ENCODE measurements at places on chromosomes 4 and X.

DNA sequence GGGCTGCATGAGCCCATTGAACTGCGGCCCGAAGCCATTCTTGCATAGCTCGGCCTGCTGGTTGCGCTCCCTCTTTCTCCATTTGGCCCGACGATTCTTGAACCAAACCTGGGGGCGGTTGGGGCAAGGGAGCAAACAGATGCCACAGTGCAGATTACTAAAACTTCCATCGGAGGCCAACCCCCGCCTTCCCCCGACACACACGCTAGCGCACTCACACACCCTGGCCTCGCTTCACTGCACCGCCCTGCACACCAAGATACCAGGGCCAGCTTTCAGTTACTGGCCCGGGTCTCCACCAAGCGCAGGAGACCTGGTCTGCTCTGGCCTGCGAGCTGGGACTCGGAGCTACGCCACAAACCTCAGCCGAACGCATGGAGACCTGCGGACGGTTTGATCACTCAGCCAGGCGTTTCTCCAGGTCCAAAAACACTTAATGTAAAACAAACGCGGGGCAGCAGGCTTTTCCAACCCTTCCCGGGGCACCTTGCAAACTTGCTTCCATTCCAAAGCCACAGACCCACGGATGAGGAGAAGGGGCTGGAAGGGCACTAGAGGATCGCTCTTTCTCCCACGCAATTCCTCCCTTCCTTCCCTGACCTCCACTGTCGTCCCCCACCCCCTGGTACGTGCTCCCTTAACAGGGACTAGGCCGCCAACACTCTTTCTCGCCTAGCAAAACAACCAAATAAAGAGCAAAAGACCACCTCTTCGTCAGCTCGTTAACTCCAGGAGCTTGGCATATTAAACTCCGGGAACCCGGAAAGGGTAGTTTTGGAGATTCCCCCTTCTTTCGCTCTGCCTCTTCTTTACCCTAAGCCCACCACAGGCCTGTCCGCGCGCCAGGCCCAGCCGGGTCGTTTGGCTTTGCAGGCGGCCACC, 4.1 kb downstream of the PITX2 start:
- DNase-seq, result no peak

GRCh38 chr4:7333024-7333780, 101.5 kb downstream of the PSAPL1 start:
- DNase-seq, result no peak

DNA sequence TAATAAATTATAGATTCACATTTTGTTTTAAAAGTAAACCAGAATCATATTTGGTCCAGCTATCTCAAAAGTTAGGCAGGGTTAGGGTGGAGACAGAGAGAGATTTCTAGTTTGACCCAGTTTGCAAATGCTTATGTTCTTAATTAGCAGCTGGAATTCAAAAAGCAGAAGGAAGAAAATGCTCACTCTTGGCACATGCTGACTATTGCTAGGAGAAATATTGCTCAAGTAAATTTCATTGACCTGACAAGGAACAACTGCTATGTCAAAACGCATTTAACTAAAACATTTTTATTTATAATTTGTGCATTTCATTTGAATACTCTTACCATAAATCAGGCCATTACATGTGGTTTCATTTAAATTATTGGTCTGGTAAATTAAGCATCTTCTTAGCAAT, 131.8 kb downstream of the GLRA3 start:
- no peak for DNase-seq

GRCh38 chrX:23773601-23774175, 9.3 kb upstream of the SAT1 start:
- no peak for DNase-seq

GRCh38 chr4:89301902-89302301, 5.7 kb downstream of the GPRIN3 start:
- no peak for DNase-seq

DNA sequence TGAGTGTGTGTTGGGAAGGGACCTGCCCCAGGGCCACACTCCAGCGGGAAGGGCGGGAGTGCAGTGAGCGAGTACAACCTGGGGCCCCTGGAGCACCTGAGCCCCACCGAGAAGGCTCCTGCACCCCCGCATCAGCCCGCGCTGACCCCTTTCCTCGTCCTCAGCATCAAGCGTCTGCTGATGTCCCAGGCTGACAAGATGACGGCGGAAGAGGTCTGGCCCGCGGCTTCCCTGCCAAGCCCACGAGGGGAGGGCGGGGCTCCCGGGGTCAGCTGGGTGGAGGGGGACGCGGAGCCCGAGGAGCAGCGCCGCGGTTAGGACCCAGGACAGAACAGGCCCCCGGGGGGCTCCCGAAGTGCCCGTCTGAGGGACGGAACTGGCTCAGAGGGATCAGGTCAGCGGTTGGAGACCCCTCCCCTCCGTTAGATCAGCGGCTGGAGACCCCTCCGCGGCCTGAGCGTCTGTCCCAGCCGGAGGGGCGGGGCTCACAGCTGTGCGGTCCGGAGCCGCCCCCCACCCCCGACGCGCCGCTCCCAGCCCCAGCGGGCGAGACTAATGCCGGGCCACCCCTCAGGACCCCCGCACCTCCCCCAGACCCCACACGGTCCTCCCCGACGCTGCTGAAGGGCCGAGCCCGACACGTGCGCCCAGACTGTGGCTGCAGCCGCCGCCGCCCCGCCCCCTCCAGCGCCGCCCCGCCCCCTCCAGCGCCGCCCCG, 6.7 kb downstream of the MYL5 start:
- DNase-seq, result no peak

DNA sequence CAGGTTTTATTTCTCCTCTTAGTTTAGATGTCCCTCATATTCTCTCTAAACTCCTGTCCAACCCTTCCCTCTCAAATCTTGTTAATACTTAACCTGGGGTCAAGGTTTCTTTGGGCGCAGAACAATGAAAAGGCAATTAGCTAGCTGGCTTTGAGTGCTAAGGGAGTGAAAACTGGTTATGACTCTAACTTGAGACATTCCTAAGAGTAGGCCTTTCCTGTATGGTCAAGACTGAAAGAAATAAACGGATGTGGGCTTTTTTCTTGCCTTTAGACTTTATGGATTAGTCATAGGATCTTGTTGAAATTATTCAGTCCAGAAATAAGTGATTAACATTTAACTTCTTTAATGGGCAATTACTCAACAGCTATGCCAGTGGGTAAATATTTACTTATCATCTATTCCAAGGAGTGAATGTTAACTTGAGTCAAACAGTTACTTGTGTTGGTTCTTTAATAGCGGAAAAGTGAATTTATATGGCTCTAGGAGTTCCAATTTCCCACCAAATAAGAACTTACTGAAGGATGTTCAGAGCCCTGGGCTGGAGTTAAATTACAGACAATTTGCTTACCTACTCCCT, 141.7 kb upstream of the SCML1 start:
- DNase-seq, result no peak

GRCh38 chr4:123340381-123340701, 56.3 kb upstream of the SPRY1 start:
- no peak for DNase-seq

DNA sequence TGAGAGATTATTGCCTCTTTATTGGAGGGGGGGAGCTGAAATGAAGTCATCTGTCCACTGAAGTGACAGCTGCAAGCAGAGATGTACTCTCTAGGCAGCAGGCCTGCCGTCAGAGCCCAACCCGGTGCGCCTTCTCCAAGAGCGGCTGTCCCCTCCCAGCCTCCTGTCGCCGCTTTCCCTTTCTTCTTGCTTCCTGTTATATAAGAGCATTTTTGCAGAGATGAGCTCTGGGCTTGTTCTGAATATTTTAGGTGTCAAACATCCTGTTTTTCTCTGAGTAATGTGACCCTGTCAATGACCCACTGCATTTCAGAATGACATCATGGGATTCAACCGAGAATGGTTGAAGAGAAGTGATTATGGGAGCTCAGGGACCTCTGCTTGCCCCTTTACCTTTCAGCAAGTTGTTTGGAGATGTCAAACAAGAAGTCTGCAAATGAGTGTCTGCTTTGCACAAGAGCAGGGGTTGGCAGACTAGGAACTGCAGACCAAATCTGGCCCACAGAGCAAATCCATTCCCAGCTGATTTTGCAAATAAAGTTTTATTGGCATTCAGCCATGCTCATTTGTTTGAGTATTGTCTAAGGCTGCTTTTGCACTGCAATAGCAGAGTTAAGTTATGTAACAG, 79.9 kb downstream of the SLC9A6 start:
- DNase-seq, result no peak

DNA sequence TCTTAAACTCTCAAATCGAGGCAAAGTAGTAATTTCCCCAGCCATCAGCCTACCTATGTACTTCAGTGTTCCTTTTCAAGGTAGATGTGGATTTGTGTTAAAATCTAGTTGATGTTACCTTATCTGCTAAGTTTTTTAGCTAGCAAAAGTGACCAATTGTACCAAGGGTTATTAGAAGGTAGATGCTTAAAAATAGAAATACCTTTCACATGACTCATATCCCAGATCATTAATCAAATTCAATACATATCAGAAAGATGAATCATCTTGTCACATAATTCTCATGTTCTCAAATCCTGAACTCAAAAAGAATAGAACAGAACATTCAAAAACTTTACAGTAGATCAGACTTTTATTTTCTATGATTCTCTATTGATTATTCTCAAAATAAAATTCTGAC, 3.5 kb downstream of the ENAM start:
- DNase-seq, result no peak

DNA sequence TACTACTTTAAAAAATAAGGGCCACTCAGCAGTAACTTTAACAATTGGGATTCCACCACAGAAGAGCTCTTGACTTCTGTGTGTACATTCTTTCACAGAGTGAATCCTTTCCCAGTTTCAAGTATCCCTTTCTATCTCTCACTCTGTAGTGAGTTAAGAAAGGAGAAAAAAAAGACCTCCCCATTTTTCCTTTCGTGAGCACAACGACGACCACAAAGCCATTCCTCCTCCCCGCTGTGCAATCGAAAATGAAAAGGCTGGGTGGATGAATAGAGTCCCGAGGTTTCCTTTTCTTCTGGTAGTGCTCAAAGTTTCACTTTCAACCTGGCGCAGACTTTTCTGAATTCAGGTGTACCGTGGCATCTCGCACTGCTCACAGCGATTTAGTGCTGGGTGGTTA, 58.0 kb downstream of the TAB3 start:
- peak; percentile 15 for DNase-seq

GRCh38 chr4:66284991-66285451, 614.7 kb upstream of the EPHA5 start:
- DNase-seq, result no peak

GRCh38 chr4:162700358-162700757, 466.3 kb downstream of the NAF1 start:
- no peak for DNase-seq

DNA sequence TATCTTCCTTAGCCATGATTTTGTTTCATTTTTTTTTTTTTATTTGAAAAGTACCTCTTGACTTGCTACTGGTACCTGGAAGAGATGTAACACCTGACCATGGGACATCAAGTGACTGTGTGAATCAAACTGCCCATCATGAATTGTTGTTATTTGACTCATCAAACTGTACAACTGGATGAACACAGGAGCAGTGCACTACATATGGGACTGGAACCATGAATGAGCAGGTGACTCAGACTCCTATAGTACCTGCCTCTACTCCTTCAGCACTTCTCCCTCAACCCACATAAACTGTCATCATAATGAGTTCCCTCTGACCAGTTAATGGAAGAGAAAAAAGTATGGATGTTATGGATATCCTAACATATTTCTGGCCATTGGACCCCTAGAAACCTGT, 15.9 kb upstream of the UBE2D3 start:
- DNase-seq, result no peak

- DNase-seq, result no peak
Observed at GRCh38 chrX:153539979-153540358, 22.5 kb downstream of the ATP2B3 start.

DNA sequence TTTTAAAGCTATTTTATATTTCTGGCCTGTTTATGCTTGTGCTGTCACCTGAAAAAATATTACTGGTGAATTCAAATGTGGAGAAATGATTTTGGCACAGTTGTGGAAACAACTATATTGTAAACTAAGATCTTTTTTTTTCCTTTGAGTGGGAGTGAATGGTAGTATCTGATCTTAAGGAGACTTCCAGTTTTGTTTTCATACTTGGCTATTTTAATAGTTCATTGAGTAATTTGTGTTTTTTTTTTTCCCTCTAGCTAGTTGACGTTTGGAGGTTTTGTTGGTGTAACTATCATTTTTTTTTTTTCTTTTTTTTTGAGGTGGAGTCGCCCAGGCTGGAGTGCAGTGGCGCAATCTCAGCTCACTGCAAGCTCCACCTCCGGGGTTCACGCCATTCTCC, 10.5 kb downstream of the STAG2 start:
- no peak for DNase-seq

DNA sequence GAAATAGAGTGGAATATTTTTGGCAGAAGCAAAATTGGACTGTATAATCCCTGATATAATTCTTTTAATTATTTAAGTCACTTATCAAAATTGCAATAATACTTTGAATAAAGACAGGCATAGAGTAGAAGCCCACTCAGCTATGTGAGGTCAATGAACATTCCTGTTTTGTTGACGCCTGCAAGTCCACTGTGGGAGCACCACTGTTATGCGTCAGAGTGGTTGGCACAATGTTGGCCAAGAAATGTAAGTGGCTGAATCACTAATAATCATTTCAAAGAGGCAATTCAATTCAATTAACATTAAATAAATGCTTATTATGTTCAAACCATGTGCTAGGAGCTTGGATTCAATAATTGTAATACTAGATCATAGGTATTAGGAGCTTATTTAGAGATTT, 221.0 kb downstream of the SPCS3 start:
- no peak for DNase-seq

GRCh38 chr4:109760682-109761081, 30.8 kb upstream of the PLA2G12A start:
- DNase-seq, result no peak

GRCh38 chrX:2784026-2784425, 32.2 kb downstream of the XG start:
- no peak for DNase-seq

- DNase-seq, result no peak
Observed at GRCh38 chr4:2741626-2742025, 14.5 kb downstream of the TNIP2 start.

DNA sequence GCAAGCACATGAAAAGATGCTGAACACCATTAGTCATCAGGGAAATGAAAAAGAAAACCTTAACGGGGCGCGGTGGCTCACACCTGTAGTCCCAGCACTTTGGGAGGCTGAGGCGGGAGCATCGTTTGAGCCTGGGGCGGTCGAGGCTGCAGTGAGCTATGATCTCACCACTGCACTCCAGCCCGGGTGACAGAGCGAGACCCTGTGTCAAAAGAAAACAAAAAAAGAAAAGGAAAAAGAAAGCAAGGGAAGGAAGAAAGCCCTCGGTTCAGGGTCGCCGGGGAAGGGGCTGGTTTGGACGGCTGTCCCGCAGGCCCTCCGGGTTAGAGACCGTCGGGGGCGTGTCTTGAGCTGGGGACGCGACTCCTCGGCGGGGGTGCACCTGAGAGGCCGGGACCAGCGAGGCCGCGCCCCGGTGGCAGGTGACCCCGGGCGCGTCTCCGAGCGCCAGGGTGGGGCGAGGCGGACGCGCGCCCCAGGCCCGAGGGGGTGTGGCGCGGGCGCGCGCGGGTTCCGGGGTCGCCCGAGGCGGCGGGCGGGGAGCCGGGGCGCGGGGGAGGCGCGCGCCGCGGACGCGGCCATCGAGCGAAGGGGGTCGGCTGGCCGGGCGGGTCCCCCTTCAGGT, 478 bp upstream of the PLXNA3 start:
- DNase-seq, result no peak

All from iPS DF 19.7 (cell line).